ENCODE measurements at places on chromosomes 3 and 15.

DNA sequence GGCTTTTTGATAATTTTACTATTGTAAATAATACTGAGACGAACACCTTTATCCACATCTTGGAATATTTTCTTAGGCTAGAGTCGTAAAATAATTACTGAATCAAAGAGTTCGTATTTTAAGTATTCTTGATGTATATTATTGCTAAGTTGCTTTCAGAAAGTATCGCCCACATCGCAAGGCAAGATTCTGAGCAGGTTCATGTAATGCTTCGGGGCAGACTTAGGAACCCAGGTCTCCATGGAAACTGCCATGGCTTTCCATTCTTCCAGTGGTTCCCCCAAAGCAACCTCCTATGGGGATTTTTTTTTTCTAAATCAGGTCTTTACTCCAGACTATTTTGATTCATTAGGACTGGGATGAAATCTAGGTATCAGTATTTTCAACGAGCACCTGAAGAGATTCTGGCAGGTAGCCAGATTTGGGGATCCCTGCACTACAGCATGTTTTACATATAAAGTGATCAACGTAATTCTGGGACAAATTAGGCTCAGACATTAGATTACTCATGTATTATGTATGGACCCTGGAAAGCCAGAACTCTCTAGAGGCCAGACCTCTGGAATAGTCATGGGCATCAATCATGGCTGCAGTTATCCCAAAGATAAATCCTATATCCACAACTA is 86.5 kb downstream of the B3GNT5 start:
- DNase-seq, result no peak

DNA sequence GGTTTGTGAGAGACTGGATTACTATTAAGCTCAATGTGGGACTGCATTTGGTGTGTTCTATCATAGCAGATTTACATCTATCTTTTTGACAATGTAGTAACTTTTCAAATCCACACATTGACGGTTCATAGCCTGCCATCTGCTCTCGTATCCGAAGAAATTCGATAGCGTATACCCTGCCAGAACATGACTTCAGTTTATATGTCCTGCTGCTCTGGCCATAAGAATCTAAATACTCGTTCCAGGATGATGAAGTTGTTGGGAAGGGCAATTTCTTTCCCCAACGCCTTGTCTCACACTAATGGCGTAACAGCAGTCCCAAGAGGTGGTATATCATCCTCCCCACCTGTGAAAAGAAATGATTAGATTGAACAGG is 180.0 kb downstream of the LSAMP start:
- DNase-seq, result no peak

DNA sequence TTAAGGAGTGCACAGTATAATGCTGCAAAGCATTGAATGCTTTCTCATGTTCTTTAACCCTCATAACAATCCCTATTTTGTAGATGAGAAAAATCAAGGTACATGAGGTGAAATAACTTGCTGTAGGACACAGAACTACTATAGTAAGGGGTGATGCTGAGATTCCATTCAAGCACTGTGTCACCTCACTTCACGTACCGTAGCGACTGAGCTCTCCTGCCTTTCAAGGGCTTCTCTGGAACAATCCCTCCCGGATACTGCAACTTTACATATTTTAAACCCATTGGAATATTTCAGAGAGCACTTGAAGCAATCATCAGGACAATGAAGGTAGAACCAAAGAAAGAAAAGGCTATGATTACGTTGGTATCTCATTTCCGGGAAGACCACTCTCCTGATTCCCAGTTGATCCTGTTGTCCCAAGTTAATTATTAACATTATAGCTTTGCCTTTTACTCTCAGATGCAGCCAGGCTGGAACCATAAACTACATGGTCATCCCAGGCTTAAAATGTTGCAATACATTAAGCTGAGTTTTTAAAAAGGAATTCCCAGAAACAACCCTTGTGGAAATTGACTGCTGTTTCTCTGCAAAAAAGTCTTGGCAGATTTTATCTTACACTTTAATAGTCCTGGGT is 252.2 kb upstream of the IGF1R start:
- no peak for DNase-seq

DNA sequence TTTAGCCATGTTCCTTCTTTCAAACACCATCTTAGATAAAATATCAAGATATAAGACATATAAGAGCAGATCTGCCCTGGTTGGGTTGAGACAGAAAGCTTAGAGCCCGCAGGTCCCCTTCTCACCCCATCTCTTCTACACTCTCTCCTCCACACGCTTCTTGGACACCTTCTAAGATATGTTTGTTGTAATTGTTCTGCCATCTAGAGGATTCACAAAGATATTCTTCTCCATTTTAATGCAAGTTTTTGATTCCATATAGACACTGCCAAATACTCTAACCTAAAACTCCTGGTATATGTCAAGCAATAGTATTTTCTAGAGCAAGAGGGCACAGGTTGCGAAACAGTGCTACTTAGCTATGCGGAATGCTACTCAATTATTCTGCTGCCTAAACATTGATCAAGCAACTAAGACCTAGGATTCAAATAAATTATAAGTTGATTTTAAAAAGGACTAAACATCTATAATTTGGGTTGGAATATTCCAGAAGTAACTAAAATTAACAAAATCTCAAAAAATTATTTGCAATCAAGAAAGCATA is 6.8 kb downstream of the CHRM5 start:
- no peak for DNase-seq

DNA sequence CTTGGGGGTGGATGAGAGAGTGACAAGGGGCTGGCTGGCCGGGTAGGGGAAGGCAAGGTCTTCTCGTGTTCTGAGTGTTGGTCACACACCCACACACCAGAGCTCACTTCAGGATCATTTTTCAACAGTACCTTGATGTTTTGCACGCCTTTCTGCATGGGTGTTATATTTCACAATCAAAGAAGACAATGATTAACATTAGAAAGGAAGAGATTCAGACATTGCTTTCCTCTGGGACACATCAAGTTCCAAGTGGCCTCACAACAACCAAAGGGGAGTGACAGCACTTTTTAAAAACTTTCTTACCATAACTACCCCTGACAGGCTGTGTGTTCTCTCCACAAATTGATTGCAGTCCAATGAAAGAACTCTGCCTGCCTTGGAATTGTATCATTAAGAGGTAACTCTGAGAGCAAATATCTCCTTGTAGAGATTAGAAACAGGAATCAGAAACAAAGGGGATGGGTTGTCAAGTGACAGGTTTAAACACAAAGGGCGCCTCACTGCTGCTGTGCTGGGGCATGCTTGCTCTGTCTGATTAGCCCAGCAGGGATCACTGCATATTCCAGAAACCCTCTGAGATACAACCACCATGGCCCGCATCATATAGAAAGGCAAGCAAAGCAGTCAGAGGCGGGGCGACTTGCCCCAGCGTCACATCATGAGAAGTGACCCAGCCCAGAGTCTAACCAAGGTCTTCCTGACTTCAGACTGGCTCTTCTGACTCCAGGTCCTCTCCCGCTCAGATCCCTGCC is 230.8 kb downstream of the FEZF2 start:
- no peak for DNase-seq

GRCh38 chr3:43180694-43181093 is 74.8 kb upstream of the POMGNT2 start:
- no peak for DNase-seq

GRCh38 chr3:147008886-147009285 is 397.5 kb downstream of the ZIC4 start:
- DNase-seq, result no peak

DNA sequence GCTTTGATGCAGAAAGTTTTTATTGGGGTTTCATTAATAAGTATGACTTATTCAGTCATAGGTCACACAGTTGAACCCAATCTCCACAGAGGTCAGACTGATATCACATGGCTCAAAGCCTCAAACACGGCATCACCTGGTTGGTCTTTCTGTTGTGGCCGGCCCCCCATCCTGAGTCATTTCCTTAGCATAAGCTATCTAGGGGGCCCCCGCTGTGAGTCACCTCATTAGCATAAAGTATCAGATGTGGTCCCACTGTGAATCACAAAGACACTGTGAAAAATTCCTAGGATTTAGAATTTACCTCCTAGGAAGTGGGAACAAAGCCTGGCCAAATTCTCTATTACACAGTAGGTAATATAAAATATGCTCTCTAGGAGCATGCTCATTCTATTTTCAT is 502.2 kb downstream of the PYDC2 start:
- peak; percentile 72 for DNase-seq

DNA sequence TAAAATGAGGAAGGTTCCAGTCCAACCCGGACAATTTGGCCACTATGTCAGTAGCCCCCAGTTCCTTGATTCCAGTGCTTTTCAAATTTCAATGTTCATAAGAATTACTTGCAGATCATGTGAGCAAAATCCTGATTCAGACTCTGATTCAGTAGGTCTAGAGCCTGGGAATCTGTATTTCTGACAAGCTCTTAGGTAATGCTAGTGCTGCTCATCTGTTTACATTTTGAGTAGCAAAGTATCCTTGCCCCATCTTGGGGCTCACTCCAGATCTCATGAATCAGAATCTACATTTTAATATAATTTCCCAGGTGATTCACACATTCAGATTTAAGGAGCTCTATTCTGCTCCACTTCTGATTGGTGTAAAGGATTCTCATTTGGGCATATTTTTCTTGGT is 142.0 kb downstream of the NAALADL2 start:
- no peak for DNase-seq

GRCh38 chr3:16529264-16529663 is 15.8 kb upstream of the RFTN1 start:
- no peak for DNase-seq

DNA sequence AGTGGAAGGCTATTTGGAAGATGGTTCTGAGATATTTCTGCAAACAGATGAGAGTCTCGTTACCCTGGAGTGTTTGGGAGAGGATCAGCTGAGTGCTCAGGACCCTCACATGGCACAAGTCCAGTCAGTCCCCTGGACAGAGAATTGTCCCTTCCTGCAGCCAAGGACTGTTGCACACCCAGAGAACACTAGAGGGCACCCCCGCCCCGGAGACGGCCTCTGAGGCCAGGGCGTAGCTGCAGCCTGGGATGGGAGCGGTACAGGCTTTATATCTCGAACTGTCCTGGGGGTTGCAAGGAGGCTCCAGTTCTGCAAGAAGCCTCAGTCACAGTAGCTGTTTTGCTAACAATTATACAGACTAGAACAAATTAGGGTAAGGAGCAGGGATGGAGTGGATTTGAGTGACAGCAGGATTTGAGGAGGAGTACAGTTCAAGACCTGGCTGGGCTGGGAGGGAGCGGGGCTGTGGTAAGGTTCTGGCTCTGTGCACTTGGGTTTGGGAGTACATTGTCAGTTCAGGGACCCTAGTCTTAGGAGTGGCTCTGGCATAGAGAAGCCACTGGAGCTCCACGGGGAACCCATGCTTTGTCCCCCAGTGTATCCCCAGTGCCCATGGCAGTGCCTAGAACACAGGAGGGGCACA is 67.6 kb upstream of the HACD2 start:
- peak; percentile 55 for DNase-seq

- DNase-seq, result peak; percentile 40
Observed at GRCh38 chr3:87287011-87287410, 10.6 kb upstream of the POU1F1 start.

GRCh38 chr3:101351829-101352228 is 31.5 kb upstream of the IMPG2 start:
- no peak for DNase-seq

- DNase-seq, result no peak
Observed at GRCh38 chr15:78684657-78685056, 43.6 kb upstream of the CHRNB4 start.

DNA sequence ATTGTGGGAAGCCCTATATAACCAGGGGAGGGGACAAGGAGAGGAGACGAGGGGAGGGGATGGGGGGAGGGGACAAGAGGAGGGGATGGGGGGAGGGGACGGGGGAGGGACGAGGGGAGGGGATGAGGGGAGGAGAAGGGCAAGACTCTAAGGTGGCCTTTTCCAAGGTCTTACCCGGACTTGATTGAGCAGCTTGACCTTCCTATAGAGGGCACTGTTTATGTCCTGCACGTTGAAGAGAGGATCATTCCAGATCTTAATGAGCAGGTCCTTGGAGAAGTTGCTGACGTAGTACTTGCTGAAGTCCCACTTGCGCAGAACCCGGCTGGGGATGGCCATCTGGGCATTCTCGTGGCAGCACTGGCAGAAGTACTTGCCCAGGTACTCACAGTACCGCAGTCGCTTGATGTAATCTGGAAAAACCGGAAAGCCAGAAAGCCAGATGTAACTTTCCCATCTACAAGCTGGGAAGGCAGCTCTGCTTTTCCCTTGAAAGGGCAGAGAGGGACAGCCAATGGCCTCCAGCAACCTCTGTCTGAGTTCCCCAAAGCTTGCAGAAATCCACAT is 55.7 kb downstream of the RUBCN start:
- DNase-seq, result no peak

DNA sequence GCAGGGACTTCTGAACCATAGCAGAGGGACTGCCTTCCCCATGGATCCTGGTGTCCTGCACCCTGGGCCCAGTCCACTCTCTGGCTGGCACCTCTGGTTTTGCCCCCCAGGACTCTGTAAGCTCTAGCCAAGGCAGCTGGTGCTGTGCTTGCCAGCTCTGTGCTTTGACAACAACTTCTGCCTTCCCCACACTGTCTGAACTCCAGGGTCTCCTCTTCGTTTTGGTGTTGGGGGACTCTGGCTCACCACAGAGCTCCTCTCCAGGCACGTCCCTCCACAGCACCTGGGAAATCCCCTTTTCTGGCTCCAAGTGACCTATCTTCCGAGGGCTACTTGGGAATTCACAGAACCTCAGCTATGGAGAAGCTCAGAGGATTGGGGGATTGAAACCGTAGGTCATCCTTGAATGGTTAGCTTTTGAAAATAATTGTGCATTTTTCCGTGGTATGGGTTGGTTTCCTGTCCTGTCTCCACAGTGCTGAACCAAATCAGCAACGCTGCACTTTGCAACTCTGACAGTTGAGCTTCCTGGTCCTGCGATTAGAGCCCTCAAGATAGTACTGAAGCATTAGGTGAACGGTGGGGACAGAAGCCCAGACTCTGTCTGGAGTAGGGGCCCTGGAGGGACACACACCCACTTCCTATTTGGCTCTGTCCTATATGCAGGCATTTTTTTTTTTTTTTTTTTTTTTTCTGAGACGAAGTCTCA is 152.4 kb downstream of the APBA2 start:
- DNase-seq, result no peak

DNA sequence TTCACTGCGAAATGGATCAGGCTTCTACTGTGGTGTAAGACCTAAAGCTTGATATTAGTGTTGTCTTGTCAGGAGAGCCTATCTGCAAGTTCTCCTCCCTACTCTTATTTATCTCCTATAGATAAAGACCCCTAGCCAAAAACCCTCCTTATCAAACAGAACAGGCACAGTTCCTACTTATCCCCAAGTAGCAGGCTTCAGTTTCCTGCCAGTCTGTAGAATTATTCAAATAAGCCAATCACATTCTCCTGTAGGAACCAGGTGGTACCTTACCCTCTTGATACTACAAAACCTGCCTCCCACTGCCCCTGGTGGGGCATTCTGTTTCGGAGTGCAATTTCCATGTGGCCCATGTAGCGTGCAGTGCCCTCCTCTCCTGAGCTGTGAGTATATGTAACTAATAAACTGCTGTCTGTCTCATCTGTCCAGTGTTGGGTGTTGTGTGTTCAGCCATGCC is 28.7 kb downstream of the HDGFL3 start:
- no peak for DNase-seq

DNA sequence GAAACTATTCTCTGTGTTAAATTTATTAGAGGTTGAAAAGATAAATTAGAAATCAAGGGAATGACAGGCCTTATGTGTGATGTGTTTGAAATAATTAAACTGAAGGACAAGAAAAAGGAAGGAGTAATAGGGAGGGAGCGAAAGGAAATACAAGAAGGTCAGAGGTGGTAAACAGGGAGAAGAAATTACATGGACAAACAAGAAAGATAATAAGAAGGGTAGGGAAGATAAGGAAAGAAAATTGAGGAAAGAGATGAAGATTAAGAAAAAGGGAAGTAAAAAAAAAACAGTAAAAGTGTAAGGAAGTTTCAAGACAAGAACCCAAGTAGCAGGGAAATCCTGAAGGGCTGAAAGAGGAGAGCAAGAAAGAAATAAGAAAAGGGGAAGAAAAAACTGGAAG is 26.2 kb upstream of the ANXA2 start:
- DNase-seq, result no peak
